Stimulated activated CD4-positive, alpha-beta T cell treated with anti-CD3 and anti-CD28 coated beads, Interleukin-1b, Interleukin-23, amount 100 ng/mL, for 1 hour (primary cell): ENCODE measurements at places on chromosomes 4 and X.
A peak's percentile ranks its signal among the peaks of the same experiment; 100 is the strongest.

DNA sequence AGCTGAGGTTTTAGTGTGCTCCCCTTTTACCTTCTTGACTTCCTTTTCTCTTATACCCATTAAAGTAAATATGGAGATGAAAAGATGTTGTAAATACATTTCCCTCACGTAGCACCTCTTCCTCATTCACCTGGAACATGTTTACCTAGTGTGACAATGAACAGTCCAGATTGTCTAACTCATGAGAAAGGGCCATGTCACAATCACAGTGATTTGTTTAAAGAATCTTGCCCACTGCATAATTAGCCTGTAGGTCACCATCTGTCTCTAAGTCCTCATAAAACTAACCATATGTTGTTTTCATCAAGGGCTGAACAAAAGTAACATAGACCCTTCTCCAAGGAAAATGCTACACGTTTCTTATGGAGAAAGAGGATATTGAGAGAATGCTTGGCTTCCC lies 85.7 kb downstream of the TSPAN5 start:
- DNase-seq, result no peak

DNA sequence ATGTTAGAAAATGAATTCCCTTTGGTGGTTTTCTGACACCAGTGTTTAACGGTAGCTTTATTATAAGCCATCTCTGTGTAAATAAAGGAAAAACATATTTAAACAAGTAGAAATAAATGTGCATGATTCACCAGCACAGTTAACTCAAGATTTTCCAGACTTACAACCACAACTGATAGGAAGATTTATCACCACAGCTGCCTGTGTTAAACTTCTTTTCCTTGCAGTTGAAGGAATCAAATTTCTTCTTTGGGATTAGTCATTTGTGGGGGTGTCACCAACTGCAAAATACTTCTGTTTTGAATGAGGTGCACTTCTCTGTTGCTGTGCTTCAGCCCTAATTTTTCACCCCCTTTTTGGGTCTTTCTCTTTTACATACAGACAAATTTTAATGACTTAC lies 128.1 kb upstream of the STK26 start:
- DNase-seq, result no peak

- no peak for DNase-seq
These were observed 32.8 kb upstream of the RELL1 start for GRCh38 chr4:37719021-37719420.

GRCh38 chrX:70826715-70827114 lies 81.8 kb downstream of the TEX11 start:
- no peak for DNase-seq

DNA sequence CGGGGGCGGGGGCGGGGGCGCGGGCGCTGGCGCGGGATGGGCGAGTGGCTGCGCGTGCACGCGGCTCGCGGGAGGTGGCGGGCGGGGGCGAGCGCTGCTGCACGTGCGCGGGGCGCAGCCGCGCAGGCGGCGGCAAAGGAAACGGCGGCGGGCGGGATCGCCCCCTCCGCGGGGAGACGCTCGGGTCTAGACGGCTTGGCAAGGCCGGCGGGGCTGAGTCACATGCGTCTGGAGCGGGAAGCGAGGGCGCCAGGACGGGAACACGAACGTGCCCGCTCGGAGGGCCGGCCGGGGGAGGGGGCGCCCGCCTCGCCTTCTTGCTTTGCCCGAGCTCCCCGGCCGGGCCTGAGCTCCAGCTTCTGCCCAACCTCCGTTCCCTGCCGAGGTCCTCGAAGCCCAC lies 4.3 kb upstream of the HAUS7 start:
- DNase-seq, result peak; percentile 26

- no peak for DNase-seq
These were observed 210.2 kb downstream of the ANTXR2 start for GRCh38 chr4:79862821-79863220.

DNA sequence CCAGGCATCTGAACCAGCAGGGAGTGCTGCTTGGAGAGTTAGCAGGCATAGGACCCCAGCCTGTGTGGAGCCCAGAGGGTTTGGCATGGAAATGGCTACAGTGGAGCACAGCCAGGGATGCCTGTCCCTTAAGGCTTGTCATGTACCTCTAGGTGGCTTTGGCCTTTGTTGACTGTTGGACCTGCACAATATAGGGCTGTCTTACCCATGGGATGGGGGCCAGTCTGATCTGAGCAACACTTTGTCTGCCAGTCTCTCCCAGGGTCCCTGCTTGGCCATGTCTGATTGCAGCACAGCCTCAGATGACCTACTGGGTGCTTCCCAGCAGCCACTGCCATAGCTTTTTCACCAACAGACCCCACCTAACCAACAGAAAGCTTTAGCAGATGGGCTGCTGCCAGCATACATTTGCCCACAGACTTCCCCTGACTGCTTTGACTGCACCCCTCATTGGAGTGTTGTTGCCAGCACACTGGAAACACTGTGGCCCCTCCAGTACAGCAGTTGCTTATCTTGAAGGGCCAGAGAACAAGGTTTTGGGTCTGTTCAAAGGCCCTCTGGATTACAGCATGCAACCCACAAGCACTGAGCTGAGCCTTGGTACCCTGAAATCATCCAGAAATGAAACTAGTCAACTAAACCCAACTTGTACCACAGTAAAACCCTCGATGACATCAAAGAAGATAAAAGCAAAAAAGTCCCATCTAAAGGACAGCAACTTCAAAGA lies 22.1 kb downstream of the ANAPC10 start:
- DNase-seq, result no peak

- no peak for DNase-seq
These were observed 168.3 kb upstream of the HS3ST1 start for GRCh38 chr4:11596989-11597388.

GRCh38 chrX:125236955-125237354 lies 82.7 kb upstream of the TEX13C start:
- DNase-seq, result no peak

GRCh38 chr4:20317424-20317985 lies 65.8 kb downstream of the SLIT2 start:
- DNase-seq, result no peak

- DNase-seq, result no peak
These were observed 240.5 kb upstream of the TEX13A start for GRCh38 chrX:105461016-105461415.

DNA sequence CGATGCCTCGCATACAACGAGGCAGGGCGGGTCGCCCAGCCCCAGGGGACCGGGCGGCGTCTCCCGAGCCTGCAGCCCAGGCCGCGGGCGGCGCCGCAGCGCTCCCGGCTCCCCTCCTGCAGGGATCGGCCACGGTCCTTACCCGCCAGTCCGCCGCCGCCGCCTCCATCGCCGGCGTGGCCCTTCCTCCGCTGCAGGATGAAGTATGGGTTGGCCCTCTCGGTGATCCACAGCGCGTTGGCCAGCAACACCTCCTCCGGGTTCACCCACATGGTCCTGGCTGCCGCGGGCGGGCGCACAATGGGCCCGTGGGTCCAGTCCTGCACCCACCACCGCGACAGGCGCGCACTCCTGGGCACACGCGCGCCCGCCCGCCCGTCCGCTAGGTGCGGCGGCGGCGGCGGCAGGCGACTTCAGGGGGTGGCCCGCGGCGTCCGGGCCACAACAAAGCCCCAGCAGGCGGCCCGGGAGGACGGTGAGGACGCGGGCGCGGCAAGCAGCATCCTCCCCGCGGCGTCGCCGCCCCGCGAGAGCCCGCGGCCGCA lies 339 bp downstream of the TBC1D9 start:
- no peak for DNase-seq

DNA sequence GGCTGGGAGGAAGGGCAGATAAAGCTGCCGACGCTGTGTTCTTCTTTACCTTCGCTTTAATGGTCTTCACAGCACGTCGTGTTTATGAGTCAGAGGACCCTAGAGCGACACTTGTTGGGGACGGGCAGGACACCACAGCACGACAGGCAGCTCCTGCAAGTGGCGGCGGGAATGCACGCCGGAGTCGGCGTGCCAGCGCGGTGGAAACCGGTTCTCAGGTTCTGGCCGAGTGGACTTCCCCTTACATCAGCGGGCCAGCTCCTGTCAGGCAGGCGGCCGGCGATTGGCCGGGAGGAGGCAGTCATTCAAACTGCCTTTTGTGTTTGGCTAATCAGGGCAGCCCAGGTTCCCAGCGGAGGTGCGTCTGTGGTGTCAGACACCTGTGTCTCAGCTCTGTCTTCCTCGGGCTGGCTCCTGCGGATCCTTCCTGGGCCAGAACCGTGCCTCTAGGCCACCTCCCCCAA lies 150.9 kb downstream of the SHROOM3 start:
- DNase-seq, result no peak

DNA sequence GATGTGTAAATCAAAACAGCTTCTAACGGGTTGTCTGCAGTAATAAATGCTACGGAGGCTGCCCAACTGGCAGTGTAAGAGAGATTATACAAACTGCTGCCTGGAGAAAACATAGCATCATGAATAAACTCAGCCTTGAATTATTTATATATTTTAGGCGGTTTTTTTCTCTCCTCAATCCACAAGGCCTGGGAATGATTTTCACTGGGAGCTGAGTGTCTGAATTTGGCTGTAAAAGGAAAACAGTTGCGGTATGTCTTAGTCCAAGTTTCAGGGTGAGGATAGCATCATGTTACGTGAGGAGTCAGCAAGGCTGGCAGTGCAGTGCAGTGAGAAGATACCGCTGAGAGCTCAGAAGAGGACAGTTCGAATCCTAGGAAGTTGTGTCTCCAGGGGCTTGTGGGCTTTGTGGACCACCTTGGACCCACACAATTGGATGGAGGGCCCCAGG lies 291.5 kb upstream of the BOD1L1 start:
- DNase-seq, result no peak

- no peak for DNase-seq
These were observed 281.0 kb downstream of the PDGFC start for GRCh38 chr4:156690572-156690971.
